Activated T-helper 17 cell treated with anti-CD3 and anti-CD28 coated beads, Interleukin-2, amount 50 U/mL, for 72 hours (primary cell): ENCODE measurements at places on chromosomes 13 and 19. TPM values are rescaled to one million over a fixed set of nuclear protein-coding genes. Genes with fewer than 3 reads are reported as not detected.

DNA sequence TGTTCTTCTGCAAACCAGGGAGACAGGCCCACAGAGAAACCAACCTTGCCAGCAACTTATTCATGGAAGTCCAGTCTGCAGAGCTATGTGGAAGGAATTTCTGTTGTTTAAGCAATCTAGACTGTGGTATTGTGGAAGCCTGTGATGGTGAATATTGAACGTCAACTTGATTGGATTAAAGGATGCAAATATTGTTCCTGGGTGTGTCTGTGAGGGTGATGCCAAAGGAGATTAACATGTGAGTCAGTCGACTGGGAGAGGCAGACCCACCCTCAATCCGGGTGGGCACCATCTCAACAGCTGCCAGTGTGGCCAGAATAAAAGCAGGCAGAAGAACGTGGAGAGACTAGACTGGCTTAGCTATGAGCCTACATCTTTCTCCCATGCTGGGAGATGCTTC lies 606.0 kb downstream of the EFNB2 start:
- no peak for ATAC-seq

DNA sequence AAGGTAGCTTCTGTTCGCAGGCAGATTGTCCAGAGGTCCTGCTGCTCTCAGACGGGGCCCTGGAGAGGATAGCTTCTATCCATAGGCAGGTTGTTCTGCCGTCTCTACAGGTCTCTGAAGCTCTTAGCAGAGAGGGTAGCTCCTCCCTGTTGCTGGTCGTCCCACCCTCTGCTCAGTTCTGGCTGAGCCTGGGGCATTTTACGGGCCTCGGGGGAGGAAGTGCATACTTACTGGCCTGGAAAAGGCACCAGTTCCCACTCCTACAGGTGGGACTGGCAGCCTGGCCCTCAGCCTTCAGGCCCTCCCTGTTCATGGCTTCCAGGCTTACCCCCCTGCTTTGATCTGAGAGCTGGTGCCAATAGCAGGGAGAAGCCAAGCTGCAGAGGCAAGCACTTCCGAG lies 42.3 kb downstream of the USPL1 start:
- no peak for ATAC-seq

DNA sequence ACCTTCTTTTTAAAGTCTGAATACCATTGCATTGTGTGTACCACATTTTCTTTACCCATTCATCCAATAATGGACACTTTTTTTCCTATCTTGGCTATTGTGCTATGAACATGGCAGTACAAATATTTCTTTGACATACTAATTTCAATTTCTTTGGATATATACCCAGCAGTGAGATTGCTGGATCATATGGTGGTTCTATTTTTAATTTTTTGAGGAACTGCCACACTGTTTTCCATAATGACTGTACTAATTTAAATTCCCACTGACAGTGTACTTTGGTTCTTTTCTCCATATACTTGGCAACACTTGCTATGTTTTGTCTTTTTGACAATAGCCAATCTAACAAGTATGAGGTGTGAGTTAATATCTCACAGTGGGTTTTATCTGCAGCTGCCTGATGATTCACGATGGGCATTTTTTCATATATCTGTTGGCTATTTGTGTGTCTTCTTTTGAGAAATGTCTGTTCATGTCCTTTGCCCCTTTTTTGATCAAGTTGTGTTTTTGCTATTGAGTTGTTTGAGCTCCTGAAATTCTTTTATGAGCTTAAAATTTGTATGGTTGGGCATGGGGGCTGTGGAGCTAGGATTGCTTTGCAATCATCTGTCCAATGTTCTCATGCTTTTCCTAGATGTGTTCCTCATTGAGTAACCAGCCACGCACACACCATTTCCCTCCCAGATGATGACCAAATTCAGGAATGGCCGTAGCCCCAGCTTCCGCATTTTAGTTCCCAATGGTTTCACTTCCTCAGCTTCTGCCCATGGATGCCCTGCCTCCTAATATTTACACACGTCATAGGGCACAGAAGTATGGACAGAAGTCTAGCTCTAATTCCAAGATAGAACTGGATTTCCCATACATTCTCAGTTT lies 380.0 kb upstream of the SGCG start:
- ATAC-seq: no peak

GRCh38 chr19:45745606-45746005 lies 12.4 kb downstream of the MEIOSIN start:
- no peak for ATAC-seq

- no peak for ATAC-seq
Observed at GRCh38 chr13:65054277-65054676, 2175.9 kb downstream of the PCDH9 start.

DNA sequence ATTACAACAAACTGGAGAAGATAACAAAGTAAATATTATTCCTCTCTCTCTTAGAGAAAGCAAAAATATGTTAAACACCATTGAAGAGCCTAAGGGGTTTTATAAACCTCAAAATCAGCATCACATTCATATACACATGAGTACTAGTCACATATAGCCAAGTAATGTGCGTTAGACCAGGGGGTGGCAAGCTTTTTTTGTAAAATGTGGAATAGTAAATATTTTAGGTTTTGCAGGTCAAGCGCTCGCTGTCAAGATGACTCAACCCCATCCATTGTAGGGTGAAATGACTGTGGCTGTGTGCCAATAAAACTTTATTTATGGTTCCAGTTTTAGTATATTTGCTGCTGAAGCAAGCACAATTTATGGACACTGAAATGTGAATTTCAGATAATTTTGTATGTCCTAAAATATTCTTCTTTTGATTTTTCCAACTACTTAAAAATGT lies 21.7 kb downstream of the RFX2 start:
- ATAC-seq: no peak

GRCh38 chr19:14476673-14477401 lies 1.7 kb upstream of the PTGER1 start:
- no peak for ATAC-seq

DNA sequence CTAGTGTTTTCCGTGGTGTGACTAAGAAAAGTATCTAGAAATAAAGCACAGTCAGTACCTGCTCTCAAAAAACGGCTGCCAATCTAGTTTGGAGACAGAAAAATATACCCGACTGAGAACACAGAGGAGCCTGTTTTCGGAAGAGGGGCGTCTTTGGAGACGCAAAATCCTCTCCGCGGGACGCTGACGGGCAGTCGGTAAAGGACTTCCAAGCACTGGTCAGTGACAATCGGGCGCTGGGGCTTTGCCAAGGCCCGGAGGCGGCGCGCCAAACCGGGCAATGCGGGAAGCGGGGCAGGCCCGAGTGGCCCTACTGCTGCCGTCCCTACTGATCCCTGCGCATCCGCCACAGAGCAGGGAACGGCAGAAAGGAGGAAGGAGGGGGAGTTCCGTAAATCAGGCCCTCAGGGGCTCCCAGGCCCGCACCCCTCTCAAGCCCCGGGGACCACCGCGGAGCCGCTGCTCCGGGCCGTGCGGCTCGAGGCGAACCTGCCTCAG lies 588 bp upstream of the DPY19L3 start:
- ATAC-seq: peak; percentile 15

DNA sequence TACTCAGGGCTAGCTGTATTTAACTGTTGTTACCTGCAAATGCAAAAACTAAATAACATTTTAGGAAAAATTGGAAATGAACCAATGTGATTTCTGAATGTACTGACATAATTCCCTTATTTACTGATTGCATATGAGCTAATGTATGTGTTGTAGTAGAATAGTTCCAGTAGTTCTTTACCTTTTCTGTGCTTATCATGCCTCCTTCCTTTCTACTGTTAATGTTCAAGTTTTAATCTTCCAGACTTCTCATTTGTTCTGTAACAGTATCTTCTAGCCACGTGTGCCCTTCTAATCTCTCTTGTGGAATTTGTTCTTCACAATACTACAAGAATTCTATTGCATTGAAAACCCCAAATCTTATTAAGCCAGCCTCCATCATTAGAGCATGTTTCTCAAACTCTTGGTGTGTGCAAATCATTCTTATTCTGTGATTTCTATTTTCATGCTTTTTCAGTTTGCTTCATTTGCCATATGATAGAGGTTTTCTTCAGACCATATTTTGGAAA lies 17.7 kb downstream of the LSM14A start:
- ATAC-seq: no peak

DNA sequence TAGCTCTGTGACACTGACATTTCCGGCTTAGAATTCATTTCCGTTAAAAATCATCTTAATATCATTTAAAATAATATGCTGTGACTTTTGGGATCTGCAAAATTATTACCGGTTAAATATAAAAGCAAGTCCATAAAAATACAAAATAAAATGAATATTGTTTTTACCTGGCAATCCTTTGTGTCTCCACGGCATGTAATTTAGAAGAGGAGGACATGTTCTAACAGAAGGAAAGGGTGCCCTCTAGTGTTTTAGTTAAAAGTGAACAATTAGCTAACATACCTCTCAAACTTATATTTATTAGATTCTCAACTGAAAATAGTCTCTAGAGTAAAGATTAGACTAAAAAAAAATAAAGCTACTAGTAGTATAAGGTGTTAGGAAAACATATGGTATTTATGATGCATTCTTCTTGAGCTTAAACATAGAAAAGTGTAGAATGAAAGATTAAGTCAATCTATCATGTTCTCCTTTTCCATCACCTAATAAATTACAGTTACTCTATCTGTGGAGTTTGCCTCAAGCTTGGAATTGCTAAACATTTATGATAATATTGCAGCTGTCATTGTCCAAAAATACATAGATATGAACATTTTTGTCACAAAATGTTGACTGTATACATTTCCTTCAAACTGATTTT lies 676.7 kb upstream of the SPRY2 start:
- no peak for ATAC-seq

GRCh38 chr13:46728777-46729176 lies 68.2 kb downstream of the ESD start:
- ATAC-seq: peak; percentile 72

GRCh38 chr13:32254416-32254815 lies 60.7 kb downstream of the ZAR1L start:
- no peak for ATAC-seq

GRCh38 chr19:2579678-2580280 lies 103.9 kb downstream of the GADD45B start:
- no peak for ATAC-seq

GRCh38 chr19:30278882-30279254 lies 93.3 kb upstream of the ZNF536 start:
- no peak for ATAC-seq

- ATAC-seq: no peak
Observed at GRCh38 chr13:79621902-79622301, 140.9 kb downstream of the NDFIP2 start.

DNA sequence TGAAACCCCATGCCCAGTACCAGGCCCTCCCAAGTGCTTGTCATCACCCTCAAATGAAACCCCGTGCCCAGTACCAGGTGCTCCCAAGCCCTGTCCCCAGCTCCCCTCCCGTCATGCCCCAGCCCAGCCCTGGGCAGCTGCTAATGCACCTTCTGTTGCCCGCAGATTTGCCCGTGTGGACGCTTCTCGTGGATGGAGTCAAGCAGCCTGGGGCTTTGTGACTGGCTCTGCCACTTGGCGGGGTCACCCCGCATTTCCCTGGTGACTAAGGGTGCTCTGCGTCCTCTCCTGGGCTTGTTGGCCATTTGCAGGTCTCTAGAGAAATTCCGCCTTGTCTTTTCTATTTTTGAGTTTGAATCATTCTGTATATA lies 82.7 kb downstream of the ATP11A start:
- ATAC-seq: no peak

DNA sequence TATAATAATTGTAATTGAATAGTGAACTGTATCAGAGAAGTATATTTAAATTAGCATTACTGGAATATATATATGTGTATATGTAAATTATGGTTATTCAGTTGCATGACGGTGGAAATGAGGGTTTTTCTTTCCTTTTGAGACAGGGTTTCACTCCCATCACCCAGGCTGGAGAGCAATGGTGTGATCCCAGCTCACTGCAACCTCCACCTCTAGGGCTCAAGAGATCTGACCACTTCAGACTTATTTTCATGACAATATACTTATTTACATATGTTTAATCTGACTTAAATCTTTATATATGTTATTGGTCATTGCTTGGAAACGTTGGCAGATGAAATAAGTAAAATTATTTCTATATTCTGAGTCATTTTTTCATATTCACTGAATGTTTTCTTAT lies 744.4 kb upstream of the PRR20A start:
- ATAC-seq: no peak

The ZNF497 gene
- total RNA-seq: 1.8 TPM

The KLF1 gene
- 0.61 TPM for total RNA-seq

The SMAD9 gene
- not detected for total RNA-seq

The F10 gene
- total RNA-seq: 1.0 TPM

The FCGBP gene
- total RNA-seq: 2.1 TPM

The LGI4 gene
- 1.9 TPM for total RNA-seq

The SERP2 gene
- not detected for total RNA-seq

The ZNF85 gene
- total RNA-seq: 11.1 TPM

The ZNF776 gene
- 7.9 TPM for total RNA-seq

The CD70 gene
- 41.1 TPM for total RNA-seq

The CYP2S1 gene
- total RNA-seq: not detected
